ENCODE measurements at places on chromosomes 6 and 20.

GRCh38 chr6:12442455-12442854, 152.3 kb downstream of the EDN1 start:
- DNase-seq, result no peak

DNA sequence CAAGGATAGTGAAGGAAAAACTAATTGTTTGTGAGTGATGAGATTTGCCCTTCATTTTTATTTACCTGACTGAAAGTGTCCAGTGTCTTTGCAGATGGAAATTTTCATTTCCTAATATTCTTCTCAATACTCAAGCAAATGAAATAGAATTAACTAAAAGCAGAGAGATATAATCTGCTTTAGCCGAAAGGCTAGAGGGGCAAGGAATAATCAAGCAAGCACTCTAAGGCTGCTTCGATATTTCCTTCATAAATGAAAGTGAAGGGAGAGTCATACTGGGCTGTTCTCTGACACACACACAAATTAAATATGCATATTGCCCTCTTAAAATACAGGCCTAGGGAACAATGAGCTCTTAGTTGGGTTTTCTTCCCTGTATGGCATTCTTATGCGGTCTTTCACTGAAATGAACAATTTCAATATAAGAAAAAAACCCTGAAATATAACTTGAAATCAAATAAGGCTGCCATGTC, 47.5 kb upstream of the POPDC3 start:
- no peak for DNase-seq

DNA sequence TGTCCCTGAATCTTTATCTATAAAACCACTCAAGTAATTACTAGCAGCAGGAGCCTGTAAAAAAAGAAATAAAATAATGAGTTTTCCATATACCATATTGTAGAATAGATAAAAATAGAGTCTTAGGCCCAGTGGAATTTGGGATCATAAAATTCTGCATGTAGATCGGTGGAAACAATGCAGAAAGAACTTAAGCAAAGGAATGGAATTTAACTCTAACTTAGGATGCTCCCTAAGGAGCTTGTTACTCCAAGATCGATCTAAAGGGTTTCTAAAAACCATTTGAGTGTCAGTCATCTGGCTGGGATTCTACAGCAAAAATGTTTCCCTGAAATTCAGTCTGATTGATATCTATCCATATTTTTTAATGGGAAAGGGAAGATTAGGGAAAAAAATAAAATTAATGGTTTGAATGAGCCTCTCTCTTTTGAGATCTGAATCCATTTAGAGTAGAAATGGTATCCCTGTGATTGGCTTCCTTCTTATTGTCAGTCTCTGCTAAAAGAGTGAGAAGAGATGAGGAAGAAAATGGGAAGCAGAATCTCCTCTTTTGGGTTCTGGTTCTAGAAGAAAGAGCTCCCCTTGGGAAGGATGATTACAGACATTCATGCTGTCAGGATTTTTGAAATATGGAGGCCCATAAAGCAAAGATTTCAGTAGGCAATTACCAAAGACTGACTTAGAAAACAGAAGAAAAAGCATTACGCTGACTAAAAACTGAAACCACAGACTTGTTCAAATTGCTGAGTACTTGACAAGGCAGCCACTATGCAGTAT, 564.3 kb upstream of the MARCKS start:
- no peak for DNase-seq

DNA sequence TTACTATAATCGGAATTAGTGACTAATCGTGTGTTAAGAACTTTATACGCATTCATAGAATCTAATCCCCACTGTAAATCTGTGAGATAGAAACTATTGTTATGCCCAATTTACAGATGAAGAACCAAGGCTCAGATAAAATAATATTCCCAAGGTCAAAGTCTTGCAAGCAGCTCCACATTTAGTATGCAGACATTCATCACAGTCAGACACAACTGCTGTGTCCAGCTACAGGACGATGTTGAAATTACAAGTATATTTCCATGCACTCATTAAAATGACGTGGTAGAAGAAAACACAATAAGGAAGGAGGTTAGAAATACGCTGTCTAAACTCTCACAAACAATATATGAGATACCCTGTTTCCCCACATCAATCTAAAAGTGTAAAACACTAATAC, 82.5 kb downstream of the PREX1 start:
- no peak for DNase-seq

DNA sequence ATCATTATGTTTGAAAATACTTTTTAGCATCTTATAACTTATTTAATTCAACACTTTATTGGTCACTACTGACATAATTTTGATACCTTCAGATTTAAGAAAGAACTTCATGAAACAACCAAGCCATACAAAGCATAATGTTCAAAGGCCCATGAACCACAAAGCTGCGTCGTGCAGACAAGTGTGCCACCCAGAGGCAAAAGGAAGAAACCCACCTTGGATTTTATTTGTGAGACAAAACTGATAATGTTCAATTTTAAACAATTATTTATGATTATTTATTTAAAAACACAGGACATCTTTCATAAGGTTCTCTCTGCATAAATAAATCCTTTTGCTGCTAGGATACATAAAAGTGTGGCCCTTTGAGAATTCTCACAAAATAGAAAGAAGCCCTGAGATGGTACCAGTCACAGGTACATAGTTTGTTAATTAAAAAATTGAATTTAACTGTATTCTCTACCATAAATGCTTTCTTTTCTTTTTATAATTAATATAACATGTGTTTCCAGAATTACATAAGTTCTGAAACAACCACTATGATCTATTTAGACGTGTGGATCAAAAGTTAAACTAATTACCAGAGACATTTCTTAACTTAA, 143.7 kb downstream of the RALGAPA2 start:
- no peak for DNase-seq

- no peak for DNase-seq
Measured at GRCh38 chr6:159620947-159621346, 72.1 kb downstream of the SOD2 start.

DNA sequence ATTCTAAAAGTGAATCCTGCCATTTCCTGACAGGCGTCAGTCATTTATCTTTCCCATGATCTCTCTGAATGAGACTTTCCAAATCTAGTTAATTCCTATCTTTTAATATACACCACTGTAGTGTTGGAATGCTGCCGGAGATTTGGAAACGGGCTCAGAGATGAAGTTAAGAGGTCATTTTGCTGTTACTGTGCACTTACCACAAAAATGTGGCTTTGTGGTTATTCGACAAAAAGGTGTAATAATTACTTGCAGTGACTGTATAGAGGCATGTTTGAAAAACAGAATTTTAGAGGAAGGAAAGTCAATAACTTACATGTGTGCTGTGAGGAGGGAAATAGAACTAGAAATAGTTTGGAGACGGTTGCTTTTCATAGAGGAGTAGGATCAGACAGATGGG, 460.2 kb upstream of the BTBD3 start:
- DNase-seq, result no peak

- DNase-seq, result no peak
Measured at GRCh38 chr6:90000864-90001731, 106.8 kb downstream of the GJA10 start.

DNA sequence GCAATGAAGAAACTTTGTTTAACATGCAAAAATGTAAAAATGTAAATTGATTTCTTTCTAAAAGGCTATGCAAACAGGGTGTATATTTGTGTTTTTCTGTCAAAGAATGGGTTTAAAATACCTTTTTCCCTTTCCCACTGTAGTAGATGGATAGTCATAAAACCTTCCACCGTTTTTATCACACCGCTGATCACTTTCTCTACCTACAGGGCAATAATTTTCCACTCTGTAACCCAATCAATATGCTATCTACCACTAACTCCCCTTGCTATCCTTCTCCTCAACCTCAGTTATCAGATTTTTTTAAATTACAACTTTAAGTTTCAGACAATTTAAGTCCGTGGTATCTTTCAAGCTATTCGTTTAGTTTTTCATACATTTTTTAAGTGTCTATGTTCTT, 91.4 kb upstream of the ARID1B start:
- no peak for DNase-seq

Measured in GM19239 (cell line).